ENCODE measurements at places on chromosomes 11 and 22.
A peak's percentile ranks its signal among the peaks of the same experiment; 100 is the strongest.

- no peak for DNase-seq
- H3K27me3 ChIP-seq, result peaks cover 27% of the 10 kb centered on the region
- H3K36me3 ChIP-seq, result peaks cover 6% of the 10 kb centered on the region
- H3K27ac ChIP-seq, result no peak overlapping the region
- no peak overlapping the region for H3K4me3 ChIP-seq
These were observed 91.3 kb upstream of the KCNQ1OT1 start for GRCh38 chr11:2791139-2791520.

- DNase-seq, result no peak
- H3K4me1 ChIP-seq, result no peaks in the 10 kb centered on the region
- no peak overlapping the region for H3K4me3 ChIP-seq
- no peaks in the 10 kb centered on the region for H3K36me3 ChIP-seq
These were observed 15.5 kb upstream of the NNMT start for GRCh38 chr11:114280696-114281095.

DNA sequence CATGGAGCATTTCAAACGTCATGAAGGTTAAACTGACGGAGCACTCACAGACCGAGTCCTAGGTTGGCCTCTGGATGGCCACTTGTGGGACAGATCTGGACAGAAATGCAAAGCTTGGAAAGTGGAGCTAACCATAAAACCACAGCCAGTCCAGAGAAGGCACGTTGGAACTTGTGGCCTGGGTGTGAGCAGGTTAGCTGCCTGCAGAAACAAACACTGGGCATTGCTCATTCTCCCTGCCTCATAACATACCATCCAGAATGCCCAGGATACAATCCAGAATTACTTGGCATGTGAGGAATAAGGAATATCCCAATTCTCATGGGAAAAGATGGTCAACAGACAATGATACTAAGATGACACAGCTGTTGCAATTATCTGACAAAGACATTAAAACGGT lies 1005.0 kb downstream of the TBC1D22A start:
- peaks cover 72% of the 10 kb centered on the region for H3K27me3 ChIP-seq
- H3K4me3 ChIP-seq, result no peak overlapping the region
- no peak for DNase-seq

DNA sequence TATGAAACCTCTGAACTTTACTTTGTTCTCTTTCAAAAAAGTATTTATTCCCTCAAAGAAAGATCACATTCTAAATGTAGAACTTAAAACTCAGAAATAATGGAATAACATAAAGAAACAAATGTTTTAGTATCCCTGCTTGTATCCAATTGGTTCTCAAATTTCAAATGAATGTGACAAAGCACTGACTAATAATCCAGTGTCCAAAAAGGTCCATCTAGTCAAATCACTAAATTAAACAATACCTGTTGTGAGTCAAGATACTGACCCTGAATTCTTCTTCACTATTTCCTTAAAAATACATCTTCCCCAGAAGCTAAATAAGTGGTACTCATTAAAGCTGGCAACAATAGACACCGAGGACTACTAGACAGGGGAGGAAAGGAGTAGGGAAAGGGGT lies 313.1 kb downstream of the SBF2 start:
- H3K36me3 ChIP-seq, result no peaks in the 10 kb centered on the region
- no peaks in the 10 kb centered on the region for H3K27me3 ChIP-seq
- no peak for DNase-seq
- H3K4me3 ChIP-seq, result no peak overlapping the region
- H3K27ac ChIP-seq, result no peak overlapping the region
- H3K4me1 ChIP-seq, result no peaks in the 10 kb centered on the region

DNA sequence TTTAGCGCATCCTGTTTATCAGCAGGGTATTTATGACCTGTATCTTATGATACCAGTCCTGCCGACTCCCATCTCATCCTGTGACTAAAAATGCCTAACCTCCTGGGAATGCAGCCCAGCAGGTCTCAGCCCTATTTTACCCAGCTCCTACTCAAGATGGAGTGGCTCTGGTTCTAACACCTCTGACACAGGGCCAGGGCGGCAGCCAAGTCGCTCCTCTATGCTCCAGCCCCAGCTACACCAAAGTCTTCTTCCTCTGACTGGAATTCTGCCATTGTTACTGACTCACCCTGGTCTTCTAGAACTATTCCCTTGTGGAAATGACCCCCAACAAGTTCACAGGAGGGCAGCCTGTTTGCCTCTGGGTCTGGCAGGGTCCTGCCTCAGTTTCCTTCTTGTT lies 7.9 kb upstream of the C1QTNF6 start:
- H3K27ac ChIP-seq, result peak overlapping the region; percentile 26
- H3K27me3 ChIP-seq, result no peaks in the 10 kb centered on the region
- peaks cover 3% of the 10 kb centered on the region for H3K36me3 ChIP-seq
- H3K4me1 ChIP-seq, result peaks cover 55% of the 10 kb centered on the region
- DNase-seq, result no peak

DNA sequence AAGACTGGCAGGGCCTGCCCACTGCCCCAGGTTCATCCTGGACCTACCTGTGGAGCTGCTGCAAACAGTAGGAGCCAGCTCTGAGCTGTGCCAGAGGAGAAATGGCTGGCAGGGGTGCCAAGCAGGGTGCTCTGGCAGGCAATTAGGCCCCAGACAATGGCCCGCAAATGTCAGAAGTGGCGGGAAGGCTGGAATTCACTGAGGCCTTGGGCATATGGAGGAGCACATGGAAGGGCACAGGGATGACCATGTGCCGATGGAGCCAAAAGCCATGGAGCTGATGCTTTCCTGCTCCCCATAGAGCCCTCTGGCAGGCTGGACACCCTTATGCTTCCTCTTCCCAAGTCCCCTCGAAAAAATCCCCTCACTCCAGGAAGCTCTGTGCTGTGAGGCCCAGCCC lies 62.0 kb downstream of the BUD13 start:
- DNase-seq, result no peak
- H3K27me3 ChIP-seq, result peaks cover 68% of the 10 kb centered on the region
- no peak overlapping the region for H3K27ac ChIP-seq
- H3K4me1 ChIP-seq, result no peaks in the 10 kb centered on the region

GRCh38 chr22:50319503-50319951 lies 7.3 kb downstream of the DENND6B start:
- peaks cover 11% of the 10 kb centered on the region for H3K4me1 ChIP-seq
- H3K36me3 ChIP-seq, result peaks cover 2% of the 10 kb centered on the region
- no peaks in the 10 kb centered on the region for H3K27me3 ChIP-seq
- no peak for DNase-seq
- H3K27ac ChIP-seq, result no peak overlapping the region
- no peak overlapping the region for H3K4me3 ChIP-seq

- no peak for DNase-seq
- H3K27ac ChIP-seq, result no peak overlapping the region
- H3K4me1 ChIP-seq, result no peaks in the 10 kb centered on the region
- H3K4me3 ChIP-seq, result no peak overlapping the region
These were observed 196.4 kb upstream of the TENM4 start for GRCh38 chr11:79637219-79637618.

DNA sequence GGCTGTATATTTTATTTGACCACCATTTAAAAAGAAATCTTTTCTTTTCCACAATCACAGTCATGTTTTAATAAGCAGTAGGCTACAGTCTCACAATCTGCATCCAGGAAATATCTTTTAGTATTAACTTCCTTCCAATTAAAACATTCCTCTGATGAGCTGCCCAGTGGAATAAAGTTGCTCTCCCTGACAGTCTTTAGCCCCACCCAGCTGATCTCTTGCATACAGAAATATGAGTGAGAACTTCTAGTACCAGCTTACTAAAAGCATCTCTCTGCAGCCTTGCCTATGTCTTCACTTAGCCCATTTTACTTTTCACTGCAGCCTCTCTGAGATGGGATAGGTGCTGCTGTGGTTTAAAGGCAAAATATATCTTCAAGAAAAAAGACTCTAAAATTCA lies 143.4 kb upstream of the ANO3 start:
- no peak overlapping the region for H3K27ac ChIP-seq
- no peaks in the 10 kb centered on the region for H3K36me3 ChIP-seq
- no peak for DNase-seq
- H3K4me3 ChIP-seq, result no peak overlapping the region
- H3K4me1 ChIP-seq, result no peaks in the 10 kb centered on the region

Measured in central memory CD8-positive, alpha-beta T cell (primary cell).